ENCODE measurements at places on chromosomes 1 and 21.

DNA sequence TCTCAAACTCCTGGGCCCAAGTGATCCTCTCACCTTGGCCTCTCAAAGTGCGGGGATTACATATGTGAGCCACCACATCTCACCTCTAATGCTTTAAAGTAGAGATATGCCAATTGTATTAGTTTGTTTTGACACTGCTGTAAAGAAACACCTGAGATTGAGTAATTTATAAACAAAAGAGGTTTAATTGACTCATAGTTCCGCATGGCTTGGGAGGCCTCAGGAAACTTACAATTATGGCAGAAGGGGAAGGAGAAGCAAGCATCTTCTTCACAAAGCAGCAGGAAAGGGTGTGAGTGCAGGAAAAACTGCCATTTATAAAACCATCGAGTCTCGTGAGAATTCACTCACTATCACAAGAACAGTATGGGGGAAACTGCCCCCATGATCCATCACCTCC is 3.5 kb upstream of the MYCL start:
- H3K27ac ChIP-seq: no peak overlapping the region
- H3K4me1 ChIP-seq: peaks cover 6% of the 10 kb centered on the region
- peaks cover 3% of the 10 kb centered on the region for H3K36me3 ChIP-seq
- H3K4me3 ChIP-seq: no peak overlapping the region
- peaks cover 47% of the 10 kb centered on the region for H3K27me3 ChIP-seq

- H3K4me3 ChIP-seq: peak overlapping the region; percentile 75
- H3K4me1 ChIP-seq: peaks cover 32% of the 10 kb centered on the region
- peaks cover 12% of the 10 kb centered on the region for H3K27me3 ChIP-seq
- H3K27ac ChIP-seq: peak overlapping the region; percentile 82
Measured at GRCh38 chr1:9626201-9626608, 25.3 kb upstream of the PIK3CD start.

- H3K27ac ChIP-seq: no peak overlapping the region
- peaks cover 12% of the 10 kb centered on the region for H3K27me3 ChIP-seq
- H3K4me3 ChIP-seq: no peak overlapping the region
- no peaks in the 10 kb centered on the region for H3K36me3 ChIP-seq
- DNase-seq: no peak
Measured at GRCh38 chr1:1364266-1364665, 5.9 kb upstream of the MXRA8 start.

GRCh38 chr1:21124846-21125245 is 51.9 kb downstream of the EIF4G3 start:
- H3K4me1 ChIP-seq: peaks cover 2% of the 10 kb centered on the region
- H3K4me3 ChIP-seq: no peak overlapping the region
- peaks cover 4% of the 10 kb centered on the region for H3K36me3 ChIP-seq
- H3K27me3 ChIP-seq: no peaks in the 10 kb centered on the region
- H3K27ac ChIP-seq: no peak overlapping the region

- H3K4me3 ChIP-seq: no peak overlapping the region
- no peaks in the 10 kb centered on the region for H3K36me3 ChIP-seq
- no peaks in the 10 kb centered on the region for H3K27me3 ChIP-seq
- DNase-seq: no peak
- H3K27ac ChIP-seq: no peak overlapping the region
Measured at GRCh38 chr1:63969441-63969901, 195.7 kb downstream of the ROR1 start.

Measured in activated CD4-positive, alpha-beta T cell treated with anti-CD3 and anti-CD28 coated beads, Interleukin-2, amount 10 ng/mL, durations not matched to agents 7 days and 5 days (primary cell).